Activated CD8-positive, alpha-beta memory T cell treated with anti-CD3 and anti-CD28 coated beads for 4 hours (primary cell): ENCODE measurements at places on chromosomes 4 and X.

GRCh38 chr4:3122081-3122563, 47.6 kb downstream of the HTT start:
- no peak for DNase-seq

GRCh38 chr4:105894660-105895582, at the start of gene NPNT:
NPNT (plus strand) TSS chr4:105895471; CDS start chr4:105895653, 182 bp downstream.
- no peak for DNase-seq

- no peak for DNase-seq
Observed at GRCh38 chr4:150096625-150097024, 18.4 kb downstream of the DCLK2 start.

DNA sequence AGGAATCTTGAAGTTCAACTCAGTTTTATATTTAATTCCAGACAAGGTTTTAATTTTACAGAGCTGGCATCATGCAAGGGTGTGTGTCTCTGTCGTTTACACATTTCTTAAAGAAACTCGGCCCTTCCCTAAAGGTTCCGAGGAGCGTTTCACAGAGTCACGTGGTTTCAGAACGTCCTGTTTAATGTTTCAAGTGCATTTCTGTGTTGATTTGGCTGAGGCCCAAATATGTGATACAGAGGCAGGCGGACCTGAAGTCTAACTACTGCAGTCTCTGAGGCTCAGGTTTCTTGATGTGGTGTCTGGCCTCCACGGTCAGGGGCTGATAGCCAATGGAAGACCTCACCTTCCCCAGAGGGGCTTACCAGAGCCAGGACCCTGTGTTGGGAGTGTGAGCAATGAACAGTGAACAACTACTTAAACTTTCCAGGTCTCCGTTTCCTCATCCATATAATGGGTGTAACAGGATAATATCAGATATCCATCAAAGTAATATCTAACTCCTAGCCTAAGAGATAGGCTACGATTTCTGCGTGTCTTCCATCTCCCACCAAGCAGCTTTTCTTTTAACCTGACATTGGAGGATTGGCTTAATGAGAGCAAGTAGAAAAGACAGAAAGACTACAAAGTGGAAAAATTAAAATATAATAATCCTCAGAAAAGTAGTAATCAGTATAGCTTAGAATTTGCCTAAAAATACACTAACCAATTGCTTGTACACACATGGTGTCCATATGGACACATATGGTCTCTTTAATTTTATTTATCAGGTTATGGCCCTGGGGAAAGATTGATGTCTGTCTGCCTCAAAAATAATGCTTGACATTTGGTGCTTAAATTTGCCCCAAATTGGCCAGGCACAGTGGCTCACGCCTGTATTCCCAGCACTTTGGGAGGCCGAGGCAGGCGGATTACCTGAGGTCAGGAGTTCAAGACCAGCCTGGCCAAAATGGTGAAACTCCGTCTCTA, 50.0 kb upstream of the TRIM2 start:
- no peak for DNase-seq
